ENCODE measurements at places on chromosomes 2 and 18.

GRCh38 chr2:237883951-237884446 lies 24.6 kb downstream of the RAMP1 start:
- no peak for DNase-seq

DNA sequence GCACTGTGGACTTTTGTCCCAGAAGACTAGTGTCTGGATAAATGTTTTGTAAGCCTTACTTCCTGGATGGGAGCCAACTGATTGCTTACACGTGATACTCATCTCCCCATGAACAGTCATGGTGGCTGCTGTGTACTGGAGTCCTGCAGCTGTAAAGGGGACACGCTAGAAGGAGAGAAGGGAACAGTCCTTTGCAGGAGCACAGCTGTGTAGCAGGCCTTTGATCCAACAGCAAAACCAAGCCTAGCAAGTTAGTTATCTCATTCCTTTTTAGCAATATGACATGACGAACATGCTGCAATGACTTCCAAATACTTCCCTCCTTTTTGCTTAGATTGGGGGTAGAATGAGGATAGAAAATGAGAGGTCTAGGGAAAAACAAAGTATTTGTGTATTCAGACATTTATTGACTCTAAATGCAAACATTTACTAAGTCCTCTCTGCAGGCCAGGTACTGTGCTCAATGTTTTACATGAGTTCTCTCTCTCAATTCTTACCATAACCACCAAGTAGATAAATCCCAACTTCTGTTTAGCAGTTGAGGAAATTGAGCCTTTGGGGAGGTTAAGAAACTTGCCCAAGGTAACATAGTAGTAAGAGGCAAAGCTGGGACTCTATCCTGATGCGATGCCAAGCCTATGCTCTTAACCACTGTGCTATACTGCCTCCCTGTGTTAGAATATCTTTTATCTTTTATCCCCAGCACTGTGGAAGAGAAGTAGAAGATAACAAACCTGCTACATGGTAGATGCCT lies 55.4 kb upstream of the CD28 start:
- DNase-seq: no peak

- no peak for DNase-seq
These were observed 12.9 kb upstream of the DTNA start for GRCh38 chr18:34697233-34697632.

GRCh38 chr2:17858064-17858463 lies 20.4 kb upstream of the KCNS3 start:
- DNase-seq: no peak

GRCh38 chr2:123853161-123853560 lies 171.9 kb upstream of the CNTNAP5 start:
- DNase-seq: no peak

- no peak for DNase-seq
These were observed 74.6 kb downstream of the CLHC1 start for GRCh38 chr2:55157474-55157884.
